ENCODE measurements at places on chromosomes 16 and 17. TPM values are rescaled to one million over a fixed set of nuclear protein-coding genes. Genes with fewer than 3 reads are reported as not detected.

Gene MT1A
- total RNA-seq = not detected

DNA sequence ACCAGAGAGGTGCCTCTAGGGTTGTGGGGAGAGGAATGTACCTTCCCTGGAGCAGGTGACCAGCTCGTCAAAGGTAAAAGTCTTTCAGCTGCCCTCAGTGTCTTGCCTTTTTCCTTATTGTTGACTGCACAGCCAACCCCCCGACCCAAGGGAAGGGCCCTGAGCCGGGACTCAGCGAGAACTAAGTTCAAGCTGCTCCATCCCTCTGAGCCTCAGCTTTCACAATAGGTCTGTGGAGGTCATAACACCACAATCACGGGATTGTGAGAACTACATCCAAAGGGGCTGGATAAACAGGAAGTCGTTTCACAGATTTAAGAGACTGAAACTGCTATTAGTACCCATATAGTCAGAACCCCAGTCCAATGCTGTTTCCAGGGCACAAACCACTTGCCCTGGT lies 2.6 kb upstream of the KRT36 start:
- DNase-seq = no peak
- H3K4me1 ChIP-seq = peaks cover 18% of the 10 kb centered on the region
- H3K36me3 ChIP-seq = no peaks in the 10 kb centered on the region
- no peaks in the 10 kb centered on the region for H3K27me3 ChIP-seq
- no peak overlapping the region for H3K4me3 ChIP-seq

Gene PIMREG
- 120 TPM for total RNA-seq

Gene GNAO1
- 21.3 TPM for total RNA-seq

Gene SDR42E2
- not detected for total RNA-seq

DNA sequence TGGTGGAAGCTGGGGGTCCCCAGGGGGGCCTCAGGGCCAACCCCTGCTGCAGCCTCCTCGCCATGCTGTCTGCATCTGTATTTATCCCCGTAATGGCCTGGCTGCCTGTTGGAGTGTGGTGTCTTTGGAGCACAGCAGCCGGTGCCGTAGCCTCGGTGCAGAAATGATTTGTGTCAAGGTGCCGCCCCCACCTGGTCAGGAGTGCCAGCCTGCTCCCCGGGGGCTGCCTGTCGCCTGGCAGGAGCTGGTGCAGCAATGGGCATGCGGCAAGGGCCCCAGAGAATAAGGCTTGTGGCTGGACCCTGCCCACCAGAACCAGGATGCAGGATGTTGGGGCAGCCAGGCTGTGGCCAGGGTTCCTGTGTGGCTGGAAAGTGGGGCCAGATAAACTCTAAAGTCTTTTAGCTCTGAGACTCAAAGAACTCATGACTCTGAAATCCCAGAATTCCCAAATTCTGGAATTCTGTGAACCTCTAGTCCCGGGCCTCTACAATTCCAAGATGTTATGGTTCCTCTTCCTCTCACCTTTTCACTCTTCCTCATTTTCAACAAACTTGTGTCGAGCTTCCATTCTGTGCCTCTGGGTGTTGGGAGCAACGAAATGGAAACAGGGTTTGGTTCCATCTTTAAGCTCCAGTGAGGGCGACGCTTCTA lies 5.9 kb downstream of the CPNE2 start:
- peak overlapping the region; percentile 0 for H3K4me3 ChIP-seq
- DNase-seq = no peak
- H3K4me1 ChIP-seq = peaks cover 46% of the 10 kb centered on the region
- no peaks in the 10 kb centered on the region for H3K36me3 ChIP-seq

DNA sequence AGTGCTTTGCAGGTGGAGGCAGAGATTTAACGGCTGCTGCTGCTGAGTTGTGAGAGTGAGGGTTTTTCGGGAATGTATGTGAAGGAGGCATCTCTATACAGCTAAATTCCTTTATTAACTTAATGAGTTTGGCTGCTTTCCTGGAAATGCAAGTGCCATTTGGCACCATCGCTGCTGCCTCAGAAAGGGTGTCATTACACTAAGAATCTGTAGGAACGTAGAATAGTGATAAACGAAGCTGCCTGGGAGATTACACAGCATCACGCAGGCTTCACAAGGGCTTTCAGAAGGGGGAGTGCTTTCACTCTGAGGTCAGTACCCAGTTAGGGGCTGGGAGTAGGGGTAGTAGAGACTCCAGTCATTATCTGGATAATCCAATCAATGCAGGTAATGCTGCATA lies 14.1 kb upstream of the NLRP1 start:
- no peak overlapping the region for H3K4me3 ChIP-seq
- H3K27ac ChIP-seq = no peak overlapping the region
- H3K4me1 ChIP-seq = no peaks in the 10 kb centered on the region
- no peak for DNase-seq
- peaks cover 47% of the 10 kb centered on the region for H3K27me3 ChIP-seq
- H3K36me3 ChIP-seq = no peaks in the 10 kb centered on the region

DNA sequence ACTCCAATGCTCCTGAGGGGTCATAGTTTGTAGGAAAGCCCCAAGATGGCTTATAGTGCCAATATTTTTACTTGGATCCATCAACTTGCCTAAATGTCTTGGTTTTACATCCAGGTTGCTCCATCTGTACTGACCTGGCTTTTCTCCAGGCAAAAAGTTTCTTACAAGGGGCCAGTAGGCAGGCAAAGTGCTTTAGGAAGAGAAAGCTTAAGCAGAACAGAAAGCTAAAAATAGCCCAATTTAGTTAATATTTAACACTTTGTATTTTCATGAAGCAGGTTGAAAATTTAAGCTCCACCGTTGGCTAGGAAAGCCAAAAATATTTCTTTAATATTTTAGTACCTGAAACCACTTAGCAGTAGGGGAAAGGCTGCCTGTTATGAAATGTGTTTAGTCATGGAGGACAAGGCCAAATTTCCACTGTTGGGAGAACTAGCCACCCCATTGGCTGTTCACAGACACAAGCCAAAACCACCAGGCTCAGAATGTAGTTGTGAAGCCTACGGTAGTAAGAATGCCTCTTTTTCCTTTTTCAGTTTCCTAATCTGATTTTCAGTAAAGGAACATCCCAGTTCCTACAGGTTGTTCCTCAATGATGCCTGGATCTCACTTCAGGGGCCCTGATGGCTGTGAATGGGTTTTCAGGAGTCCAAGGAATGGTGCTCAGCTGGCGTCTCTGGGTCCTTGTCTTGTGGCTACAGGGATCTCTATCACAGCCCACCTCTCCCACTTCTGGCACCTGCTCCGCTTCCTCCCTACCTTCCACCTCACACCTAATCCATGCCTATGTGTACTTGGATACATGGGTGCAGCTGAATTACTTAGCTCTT lies 324.8 kb downstream of the PMP22 start:
- H3K27ac ChIP-seq = no peak overlapping the region
- DNase-seq = no peak
- H3K36me3 ChIP-seq = peaks cover 3% of the 10 kb centered on the region
- H3K27me3 ChIP-seq = no peaks in the 10 kb centered on the region

DNA sequence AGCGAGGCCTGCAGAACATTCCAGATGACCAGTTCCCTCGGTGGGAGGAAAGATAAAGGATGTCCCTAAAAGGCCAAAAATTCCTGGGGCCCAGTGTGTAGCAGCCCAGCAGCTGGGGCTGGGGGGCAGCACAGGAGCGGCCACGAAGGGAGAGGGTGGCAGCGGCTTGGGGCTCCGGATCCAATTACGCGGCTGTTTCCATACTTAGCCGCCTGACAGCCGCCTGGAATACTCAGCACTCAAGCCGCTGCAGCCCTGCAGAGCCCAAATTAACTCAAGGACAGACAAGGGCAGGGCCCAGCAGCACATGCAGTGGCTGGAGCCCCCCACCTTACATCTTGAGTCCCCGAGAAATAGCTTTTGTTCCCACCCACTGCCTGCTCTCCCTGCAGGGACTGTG lies 1.3 kb downstream of the SRL start:
- H3K4me3 ChIP-seq = no peak overlapping the region
- H3K27ac ChIP-seq = no peak overlapping the region
- peaks cover 17% of the 10 kb centered on the region for H3K4me1 ChIP-seq
- no peaks in the 10 kb centered on the region for H3K36me3 ChIP-seq
- no peak for DNase-seq

Gene CD79B
- total RNA-seq = 0.86 TPM

- H3K4me3 ChIP-seq = peak overlapping the region; percentile 98
- peak overlapping the region; percentile 98 for H3K27ac ChIP-seq
- no peaks in the 10 kb centered on the region for H3K36me3 ChIP-seq
- DNase-seq = peak; percentile 61
- peaks cover 41% of the 10 kb centered on the region for H3K4me1 ChIP-seq
Measured at GRCh38 chr16:89922477-89922883, 662 bp upstream of the TUBB3 start.

DNA sequence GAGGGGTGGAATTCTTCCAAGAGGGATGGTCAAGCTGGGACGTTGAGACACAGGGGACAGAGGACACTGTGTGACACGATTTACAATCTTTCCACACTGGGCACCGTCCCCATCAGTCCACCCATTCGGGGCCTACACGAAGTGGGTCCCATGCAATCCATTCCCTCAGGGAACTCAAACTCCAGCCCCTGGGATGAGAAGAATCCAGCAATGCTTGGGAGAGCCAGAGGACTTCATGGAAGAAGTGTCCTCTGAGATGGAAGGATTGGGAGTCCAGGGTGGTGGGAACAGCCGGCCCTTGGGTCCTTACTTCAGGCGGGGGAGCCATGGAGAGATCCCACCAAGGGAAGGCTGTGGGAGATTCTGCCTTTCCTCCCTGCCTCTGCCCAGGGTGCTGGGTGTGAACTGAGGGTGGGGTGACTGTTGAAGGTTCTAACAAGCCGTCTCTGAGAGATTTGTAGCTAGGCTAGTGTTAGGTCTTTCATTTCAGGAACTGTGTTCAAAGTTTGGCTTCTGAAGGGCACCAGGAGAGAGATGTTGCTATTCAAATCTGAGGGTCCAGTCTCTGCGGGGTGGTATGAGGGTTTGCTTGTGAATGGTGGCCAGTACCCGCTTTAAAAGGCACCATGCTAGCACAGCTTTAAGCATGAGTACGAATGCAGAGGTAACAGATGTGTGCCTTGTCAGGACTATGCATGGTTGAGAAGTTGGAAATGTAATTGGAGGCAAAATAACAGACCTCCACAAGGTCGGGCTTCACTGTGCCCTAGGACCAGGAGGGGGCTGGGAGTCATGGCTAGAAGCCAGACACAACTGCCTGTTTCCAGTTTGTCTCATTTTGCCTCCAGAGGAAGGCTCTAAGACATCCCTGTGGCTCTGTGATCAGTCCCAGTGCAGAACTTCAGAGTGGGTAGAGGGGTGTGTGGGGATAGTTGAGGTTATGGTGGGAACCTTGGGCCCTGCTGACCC lies 1.9 kb downstream of the ATP1B2 start:
- no peak for DNase-seq
- H3K27ac ChIP-seq = no peak overlapping the region
- H3K4me1 ChIP-seq = peaks cover 51% of the 10 kb centered on the region
- H3K27me3 ChIP-seq = peaks cover 9% of the 10 kb centered on the region
- peak overlapping the region; percentile 84 for H3K4me3 ChIP-seq
- H3K36me3 ChIP-seq = peaks cover 8% of the 10 kb centered on the region

GRCh38 chr17:48752399-48753288 lies 24.1 kb upstream of the HOXB13 start:
- H3K27ac ChIP-seq = no peak overlapping the region
- no peak for DNase-seq
- peaks cover 3% of the 10 kb centered on the region for H3K36me3 ChIP-seq
- no peak overlapping the region for H3K4me3 ChIP-seq
- peaks cover 100% of the 10 kb centered on the region for H3K27me3 ChIP-seq
- H3K4me1 ChIP-seq = no peaks in the 10 kb centered on the region

GRCh38 chr17:33371377-33371776 lies 78.3 kb upstream of the ASIC2 start:
- no peak overlapping the region for H3K27ac ChIP-seq
- H3K36me3 ChIP-seq = no peaks in the 10 kb centered on the region
- peaks cover 10% of the 10 kb centered on the region for H3K4me1 ChIP-seq

DNA sequence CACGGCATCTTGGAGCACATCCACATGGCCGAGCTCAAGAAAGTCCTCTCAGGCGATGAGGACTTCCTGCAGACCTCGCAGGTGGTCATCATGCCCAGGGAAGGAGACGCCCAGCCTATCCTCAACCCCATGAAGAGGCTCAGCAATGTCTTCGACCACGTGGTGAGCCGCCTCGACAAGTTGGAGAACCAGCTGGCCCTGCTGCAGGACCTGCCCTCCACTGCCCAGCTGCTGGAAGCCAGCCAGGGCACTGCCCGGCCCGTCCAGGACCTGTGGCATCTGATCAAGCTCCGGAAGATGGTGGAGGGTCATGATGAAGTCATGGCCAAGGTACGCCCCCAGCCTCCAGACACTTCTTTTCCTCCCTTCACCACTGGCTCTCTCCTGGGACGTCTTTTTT lies 440 bp downstream of the C16orf96 start:
- no peak overlapping the region for H3K27ac ChIP-seq
- H3K27me3 ChIP-seq = no peaks in the 10 kb centered on the region
- no peak for DNase-seq
- H3K36me3 ChIP-seq = no peaks in the 10 kb centered on the region

DNA sequence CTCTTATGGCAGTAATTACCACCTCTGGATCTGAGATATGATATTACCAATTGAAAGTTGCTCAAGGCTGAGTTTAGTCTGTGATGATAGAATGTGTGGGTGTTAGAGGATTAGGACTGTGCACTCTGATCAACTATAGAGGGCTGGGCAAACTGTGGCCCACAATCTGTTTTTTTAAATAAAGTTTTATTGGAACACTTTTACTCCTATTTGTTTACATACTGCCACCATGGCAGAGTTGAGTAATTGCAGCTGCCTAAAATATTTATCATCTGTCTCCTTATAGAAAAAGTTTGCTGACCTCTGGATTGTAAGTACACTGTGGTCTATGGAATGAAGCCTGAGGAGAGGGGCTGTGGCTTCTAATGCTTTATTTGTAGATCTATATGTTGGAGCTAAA lies 71.5 kb upstream of the N4BP1 start:
- no peaks in the 10 kb centered on the region for H3K36me3 ChIP-seq
- peaks cover 75% of the 10 kb centered on the region for H3K27me3 ChIP-seq
- no peak for DNase-seq
- no peak overlapping the region for H3K4me3 ChIP-seq

GRCh38 chr17:76261421-76262215 lies 3.5 kb upstream of the UBALD2 start:
- H3K36me3 ChIP-seq = no peaks in the 10 kb centered on the region
- DNase-seq = no peak
- H3K27ac ChIP-seq = peak overlapping the region; percentile 96
- H3K4me1 ChIP-seq = peaks cover 58% of the 10 kb centered on the region
- H3K4me3 ChIP-seq = peak overlapping the region; percentile 87
- H3K27me3 ChIP-seq = no peaks in the 10 kb centered on the region

DNA sequence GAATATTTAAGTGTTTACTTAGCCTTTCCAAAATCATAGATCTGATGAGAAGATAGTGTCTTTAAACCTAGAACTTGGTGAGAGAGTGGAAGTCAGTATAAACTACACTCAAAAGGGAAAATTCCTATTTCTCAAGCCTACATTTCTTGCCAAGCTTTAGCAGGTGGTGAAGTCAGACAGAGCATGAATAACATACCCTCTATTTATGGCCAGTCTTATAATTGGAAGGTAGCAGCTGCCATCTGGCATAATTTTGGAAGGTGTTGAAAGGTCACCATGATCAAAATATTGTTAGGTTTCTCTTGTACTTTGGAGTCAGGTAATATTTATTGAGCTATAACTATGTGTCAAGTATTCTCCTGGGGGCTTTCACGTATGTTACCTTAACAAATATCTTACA lies 729.3 kb upstream of the KIF2B start:
- no peak overlapping the region for H3K4me3 ChIP-seq
- no peaks in the 10 kb centered on the region for H3K27me3 ChIP-seq
- DNase-seq = no peak
- H3K27ac ChIP-seq = no peak overlapping the region

GRCh38 chr17:59165933-59166342 lies 10.4 kb downstream of the PRR11 start:
- H3K36me3 ChIP-seq = peaks cover 3% of the 10 kb centered on the region
- DNase-seq = peak; percentile 63
- no peaks in the 10 kb centered on the region for H3K27me3 ChIP-seq
- H3K4me3 ChIP-seq = peak overlapping the region; percentile 75
